Fibroblast of the aortic adventitia (primary cell): ENCODE measurements at places on chromosomes 7 and 10.

GRCh38 chr7:102223184-102223583 is 63.5 kb upstream of the SH2B2 start:
- no peak for DNase-seq

DNA sequence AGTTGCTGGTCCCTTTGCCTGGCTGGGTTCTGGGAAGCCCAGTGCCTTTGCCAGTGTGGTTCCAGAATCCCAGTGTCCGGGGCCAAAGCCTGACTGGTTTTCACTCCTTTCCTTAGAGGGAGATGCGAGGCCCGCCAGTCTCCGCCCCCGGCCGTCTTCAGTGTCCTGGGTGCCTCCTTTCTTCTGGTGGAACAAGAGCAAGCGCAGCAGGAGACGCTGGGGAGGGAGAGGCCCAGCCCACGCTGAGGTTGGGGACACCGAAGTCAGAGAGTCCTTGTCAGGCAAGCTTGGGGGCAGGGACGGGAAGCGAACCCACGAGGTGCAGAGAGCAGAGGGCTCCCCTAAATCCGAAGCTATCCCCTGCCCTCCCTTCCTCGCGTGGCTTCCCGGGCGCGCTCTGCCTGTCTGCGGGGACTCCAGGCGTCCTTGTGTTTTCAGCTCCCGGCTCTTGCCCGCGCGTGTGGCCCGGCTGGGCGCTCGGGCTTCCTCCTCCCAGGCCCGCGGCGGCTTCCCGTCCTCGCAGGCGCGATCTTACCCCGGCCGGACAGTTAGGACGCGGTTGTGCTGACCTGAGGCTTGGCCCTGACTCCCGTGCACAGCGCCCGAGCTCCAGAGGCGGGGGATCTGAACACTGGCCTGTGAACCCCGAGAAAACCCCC is 60.6 kb upstream of the UBE3C start:
- no peak for DNase-seq

DNA sequence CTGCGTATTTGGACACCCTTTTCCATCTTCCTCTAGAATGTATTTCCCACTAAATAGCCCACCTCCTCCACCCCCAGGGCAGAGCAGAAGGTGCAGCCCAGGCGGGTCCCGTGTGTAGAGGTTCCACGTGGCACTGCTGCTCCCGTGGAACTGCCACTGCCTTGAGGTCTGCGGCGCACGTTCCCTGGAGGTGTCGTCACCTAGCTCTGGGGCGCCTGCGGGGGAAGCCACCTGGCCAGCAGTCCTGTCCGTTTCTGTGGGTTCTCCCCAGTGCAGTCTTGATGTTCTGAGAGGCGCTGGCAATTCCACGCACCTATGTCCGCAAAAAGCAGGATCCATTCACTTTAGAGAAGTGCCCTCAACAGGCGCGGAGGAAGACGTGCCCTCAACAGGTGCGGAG is 21.9 kb downstream of the BNIP3 start:
- DNase-seq: no peak

DNA sequence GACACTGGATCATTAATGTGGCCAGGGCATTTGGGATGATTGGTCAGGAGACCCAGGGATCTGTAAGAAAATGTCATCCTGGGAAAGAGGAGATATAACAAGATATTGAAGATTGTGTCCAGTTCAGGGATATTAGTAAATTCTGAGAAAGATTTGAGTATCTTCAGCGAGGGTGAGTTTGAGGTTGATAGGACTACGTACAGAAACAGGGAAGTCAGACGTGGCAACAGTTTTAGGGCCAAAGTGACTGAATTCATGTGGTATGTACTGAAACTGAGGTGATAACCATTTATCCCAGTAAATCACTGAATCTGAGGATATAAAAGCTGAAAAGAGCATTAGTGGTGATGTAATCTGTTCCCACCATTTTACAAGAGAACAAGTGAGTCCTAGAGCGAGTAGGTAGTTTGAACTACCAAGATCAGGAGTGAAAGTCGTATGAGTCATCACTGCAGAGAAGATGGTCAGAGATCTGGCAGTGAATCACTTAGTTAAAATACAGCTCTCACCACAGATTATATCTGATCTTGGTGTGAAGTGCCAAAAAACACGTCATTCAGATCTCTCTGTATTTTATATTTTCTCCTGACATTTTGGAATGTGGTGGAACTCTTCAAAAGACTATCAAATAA is 220.5 kb downstream of the CDK14 start:
- peak; percentile 98 for DNase-seq

DNA sequence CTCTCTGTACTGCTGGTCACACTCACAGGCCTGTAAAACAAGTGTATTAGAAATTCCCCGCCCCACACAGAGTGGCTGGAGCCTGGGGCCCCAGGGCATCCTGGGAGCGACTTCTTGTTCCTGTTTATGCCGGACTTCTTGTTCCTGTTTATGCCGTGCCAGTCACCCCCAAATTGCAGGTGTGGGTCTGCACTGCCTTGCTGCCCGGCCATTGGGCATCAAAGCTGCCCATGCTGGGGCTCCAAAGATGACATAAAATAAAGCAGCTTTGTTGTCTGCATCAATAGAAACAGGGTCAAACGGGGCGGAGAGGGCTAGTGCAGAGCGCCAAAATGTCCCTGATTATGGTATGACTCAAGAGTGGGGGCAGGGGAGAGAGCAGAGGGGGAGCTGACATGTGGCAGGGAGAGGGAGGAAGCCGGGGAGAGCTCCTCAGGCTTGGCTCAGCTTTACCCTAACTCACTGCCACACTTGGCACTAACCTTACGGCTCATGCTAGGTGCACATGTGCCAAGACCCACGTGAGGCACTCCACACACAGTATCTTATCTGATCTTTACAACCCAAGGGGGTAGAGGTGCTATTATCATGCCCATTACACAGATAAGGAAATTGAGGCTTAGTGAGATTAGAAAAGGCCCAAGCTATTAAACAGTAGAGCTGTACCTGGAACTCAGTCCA is 98.4 kb downstream of the PIP4K2A start:
- DNase-seq: peak; percentile 56

DNA sequence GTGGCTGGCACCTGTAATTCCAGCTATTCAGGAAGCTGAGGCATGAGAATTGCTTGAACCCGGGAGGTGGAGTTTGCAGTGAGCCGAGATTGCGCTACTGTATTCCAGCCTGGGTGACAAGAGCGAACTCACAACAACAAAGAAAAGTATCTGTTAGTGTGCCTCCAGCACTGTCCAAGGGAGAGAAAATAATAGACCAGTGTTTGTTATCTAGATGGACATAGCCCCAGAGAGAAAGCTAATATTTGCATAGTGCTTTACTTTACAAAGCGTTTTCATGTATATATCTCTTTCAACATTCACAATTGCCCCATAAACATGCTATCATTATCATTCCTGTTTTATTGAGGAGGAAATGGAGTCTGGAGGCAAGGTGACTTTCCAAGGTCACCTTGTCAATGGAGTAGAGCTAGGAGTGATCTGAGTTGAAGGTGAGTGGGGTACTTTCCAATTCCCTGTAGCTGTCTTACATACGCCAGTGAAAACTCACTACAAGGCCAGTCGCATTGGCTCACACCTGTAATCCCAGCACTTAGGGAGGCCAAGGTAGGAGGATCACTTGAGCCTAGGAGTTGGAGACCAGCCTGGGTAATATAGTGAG is 49.7 kb upstream of the KIF5B start:
- DNase-seq: no peak

DNA sequence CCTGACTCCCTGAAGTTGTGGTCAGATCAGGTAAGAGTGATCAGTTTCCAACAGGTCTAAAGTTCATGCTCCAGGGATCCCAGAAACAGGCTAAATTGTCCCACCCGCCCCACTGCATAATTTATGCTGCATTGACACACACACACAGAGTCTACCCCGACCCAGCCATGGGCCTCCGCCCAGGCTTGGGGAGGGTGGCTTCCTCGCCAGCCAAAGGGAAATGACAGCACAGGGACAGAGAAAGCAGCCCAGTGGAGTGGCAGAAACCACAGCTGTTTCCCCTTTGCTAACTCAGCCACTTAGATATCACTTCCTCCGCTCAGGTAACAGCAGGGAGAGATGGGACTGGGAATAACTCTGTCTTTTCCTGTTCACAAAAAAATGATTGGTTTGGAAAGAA is 9.4 kb downstream of the SH3PXD2A start:
- no peak for DNase-seq
